ENCODE measurements at places on chromosomes 4 and X. TPM values are rescaled to one million over a fixed set of nuclear protein-coding genes. Genes with fewer than 3 reads are reported as not detected.

Gene CTAG1B
- not detected for total RNA-seq

Gene PAK3
- not detected for total RNA-seq

Gene F8
- total RNA-seq = 1.7 TPM

Gene EGF
- not detected for total RNA-seq

Gene XG
- total RNA-seq = not detected

Gene PABPC5
- total RNA-seq = not detected

Gene QDPR
- 2.5 TPM for total RNA-seq
